CD4-positive, alpha-beta T cell treated with Interferon gamma for 1 hour (primary cell): ENCODE measurements at places on chromosomes 2 and 18.

DNA sequence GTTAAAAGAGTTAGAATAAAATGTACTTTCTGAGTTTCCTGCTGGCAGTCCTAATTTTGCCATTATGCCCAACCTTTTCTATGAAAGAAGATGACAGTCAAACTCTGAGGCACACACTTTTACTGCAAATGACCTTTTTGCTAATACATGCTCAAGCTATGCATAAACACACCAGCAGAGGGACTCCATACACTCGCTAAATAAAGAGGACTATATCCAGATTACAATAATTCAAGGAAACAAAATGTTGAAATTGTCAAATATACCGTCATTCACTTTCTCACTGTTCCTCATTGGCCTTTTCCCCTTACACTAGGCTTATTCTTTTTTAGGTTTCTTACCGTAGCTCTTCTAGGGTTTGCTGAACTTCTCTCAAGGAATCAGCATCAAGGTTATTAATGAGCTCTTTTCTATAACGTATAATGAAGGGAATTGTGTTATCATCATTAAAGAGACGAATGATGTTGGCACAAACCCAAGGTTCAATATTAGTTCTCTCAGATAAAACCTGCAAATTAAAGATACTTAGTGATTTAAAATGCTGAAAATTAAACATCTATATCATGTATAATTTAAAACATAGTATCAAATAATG, 25.7 kb downstream of the SRBD1 start:
- no peak for DNase-seq

GRCh38 chr2:11528228-11528627, 5.6 kb upstream of the GREB1 start:
- DNase-seq: no peak

- DNase-seq: no peak
These were observed 31.0 kb downstream of the COA5 start for GRCh38 chr2:98577313-98577712.

DNA sequence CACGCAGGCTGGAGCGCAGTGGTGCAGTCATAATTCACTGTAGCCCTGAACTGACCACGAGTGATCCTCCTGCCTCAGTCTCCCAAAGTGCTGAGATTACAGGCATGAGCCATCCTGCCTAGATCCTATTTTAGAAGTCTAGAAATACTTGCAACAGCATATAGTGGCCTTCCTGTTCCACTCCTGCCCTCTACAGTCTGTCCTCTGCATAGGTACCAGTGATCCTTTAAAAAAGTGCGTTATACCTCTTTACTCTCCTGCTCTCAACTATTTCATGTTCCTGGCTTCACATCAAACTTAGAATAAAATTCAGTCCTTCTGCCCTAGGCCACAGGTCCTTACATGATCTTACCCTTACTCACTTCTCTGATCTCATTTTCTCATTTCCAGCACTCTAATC, 6.0 kb downstream of the COMMD1 start:
- no peak for DNase-seq

GRCh38 chr2:219851169-219851568, 223.7 kb downstream of the SLC4A3 start:
- no peak for DNase-seq
